BE2C (cell line): ENCODE measurements at places on chromosomes 13 and 19.

DNA sequence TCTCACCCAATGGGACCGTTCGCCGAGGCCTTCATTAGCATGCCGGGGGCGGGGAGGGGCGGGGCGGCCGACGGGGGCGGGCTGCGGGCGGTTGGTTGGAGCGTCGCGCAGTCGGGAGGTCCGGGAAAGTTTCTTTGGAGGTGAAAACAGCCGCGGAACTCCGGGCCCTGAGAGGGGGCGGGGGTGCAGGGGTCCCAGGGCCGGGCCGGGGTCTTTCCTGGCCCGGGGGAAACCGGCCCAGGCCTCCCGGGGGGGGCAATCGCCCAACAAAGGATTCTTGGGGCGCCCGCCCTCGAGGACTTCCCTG lies at the start of gene HMG20B:
TSS of gene HMG20B (plus strand) at position 90 of the 307 bp plus-strand sequence. CDS start 366 bp downstream, outside the sequence.
- DNase-seq, result no peak

DNA sequence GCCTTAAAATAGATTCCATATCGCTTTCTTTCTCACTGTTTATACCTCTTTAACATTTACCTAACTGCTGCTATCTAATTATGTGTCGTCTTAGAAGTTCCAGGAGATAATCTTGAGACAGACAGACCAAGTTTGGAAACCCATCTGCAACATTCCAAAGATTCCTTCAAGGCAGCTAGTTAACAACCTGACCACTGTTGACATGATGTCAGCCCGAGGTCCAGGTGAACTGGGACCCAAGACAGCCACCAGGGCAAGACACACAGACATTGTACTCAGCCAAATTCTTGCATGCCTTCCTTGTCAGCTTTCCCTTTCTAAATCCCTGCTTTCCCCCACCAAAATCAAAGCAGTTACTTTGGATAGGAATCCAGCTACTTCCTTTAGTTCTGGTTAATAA lies 1476.5 kb upstream of the PRR20A start:
- no peak for DNase-seq

GRCh38 chr13:32150239-32150638 lies 118.7 kb downstream of the FRY start:
- no peak for DNase-seq

DNA sequence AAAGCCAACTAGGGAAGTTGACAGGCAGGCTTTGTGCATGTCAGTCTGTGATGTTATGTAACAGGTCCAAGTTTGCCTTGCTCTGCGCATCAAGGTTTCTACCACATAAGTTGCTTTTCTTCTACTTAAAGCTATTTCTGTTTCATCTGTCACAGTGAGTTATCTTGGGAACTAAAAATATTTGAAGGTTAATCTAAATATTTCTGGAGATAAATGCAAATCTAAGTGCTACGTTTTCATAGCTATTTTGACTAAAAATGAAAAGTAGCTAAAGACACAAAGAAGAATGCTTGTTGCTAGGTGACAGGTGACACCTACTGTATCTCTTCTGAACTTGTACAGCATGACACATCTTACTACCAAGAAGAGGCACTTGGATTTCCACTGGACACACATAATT lies 135.6 kb downstream of the KLF12 start:
- no peak for DNase-seq

GRCh38 chr19:18274781-18275356 lies 617 bp upstream of the IQCN start:
- peak; percentile 53 for DNase-seq

DNA sequence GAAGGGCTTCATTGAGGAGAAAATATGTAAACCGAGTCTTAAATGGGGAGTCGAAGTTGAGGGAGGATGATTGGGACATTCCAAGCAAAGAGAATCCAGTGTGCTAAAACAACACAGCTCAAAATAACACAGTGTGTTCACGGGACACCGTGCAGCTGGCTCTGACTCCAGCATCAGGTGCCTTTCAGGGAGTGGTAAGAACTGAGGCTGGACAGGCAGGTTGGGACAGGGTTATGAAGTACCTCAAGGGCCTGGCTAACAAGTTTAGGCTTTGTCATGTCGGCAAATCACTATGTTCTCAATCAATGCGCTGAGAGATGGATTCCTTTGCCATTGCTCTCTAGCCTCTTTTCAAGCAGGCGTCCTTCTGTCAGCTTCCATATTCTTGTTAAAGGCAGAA lies 27.5 kb upstream of the WDFY2 start:
- no peak for DNase-seq

GRCh38 chr13:66489586-66489985 lies 740.5 kb downstream of the PCDH9 start:
- DNase-seq, result no peak

DNA sequence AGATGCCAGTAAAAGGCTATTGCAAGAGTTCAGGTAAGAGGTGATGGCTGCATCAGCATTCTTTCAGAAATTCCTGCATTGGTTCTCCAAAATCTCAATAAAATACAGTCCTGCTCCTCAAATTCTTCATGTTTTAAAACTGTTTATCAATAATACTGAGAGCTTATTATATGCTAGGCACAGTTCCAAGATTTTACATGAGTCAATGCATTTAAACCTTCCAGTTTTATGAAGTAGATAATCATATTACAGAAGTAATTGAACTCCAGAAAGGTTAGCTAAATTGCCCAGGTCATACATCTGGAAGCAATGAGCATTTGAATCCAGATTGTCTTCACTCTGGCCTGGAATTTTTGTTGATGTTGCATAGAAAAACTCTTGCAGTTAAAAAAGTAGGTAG lies 282.9 kb upstream of the SLITRK6 start:
- no peak for DNase-seq

- peak; percentile 63 for DNase-seq
Measured at GRCh38 chr19:33273881-33274662, 28.3 kb downstream of the CEBPA start.

DNA sequence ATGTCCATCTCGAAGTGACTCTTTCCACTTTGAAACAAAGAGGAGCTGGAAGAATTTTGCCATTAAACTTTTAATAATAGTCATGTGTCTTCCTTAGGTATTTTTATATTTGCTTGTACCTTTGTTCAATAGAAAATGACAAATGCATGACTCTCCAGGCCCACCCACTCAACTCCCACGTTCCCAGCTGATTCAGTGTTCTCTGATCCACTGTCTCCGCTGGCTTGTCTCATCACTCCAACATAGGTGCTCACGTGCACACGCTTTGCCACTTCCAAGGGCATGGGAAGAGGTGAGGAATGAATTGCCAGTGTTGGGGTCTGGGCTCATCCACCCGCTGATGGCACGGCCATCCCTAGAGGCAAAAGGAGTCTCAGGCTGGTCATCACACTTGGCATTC lies 24.5 kb downstream of the RASL11A start:
- no peak for DNase-seq

DNA sequence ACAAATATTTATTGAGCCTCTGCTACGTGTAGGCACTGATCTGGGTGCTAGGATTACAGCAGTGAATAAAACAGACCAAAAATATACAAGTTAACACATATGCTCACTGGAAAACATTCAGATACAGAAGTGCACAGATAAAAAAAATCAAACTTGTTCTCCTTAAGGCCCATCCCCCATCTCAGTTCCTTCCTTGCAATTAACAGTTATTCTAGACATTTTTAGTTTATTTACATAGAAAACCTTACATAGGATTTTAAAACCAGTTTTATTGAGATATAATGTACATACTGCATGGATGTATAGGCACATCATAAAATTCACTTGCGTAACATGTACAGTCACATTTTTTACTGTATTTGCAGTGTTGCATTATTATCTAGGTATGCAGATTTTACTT lies 36.5 kb upstream of the HMGB1 start:
- DNase-seq, result no peak

DNA sequence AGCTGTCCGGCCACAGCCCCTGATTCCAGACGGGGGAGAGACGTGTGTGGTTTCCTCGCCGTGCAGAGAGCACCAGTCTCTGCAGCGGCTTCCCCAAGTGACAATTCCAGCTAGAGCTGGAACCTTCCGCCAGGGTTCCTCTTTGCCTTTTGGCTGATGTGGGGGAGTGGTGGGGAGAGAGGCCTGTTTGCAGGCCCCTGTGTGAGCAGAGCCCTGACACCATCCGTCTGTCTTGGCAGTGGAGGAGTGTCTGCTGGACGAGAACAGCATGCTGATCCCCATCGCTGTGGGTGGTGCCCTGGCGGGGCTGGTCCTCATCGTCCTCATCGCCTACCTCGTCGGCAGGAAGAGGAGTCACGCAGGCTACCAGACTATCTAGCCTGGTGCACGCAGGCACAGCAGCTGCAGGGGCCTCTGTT lies 25.0 kb downstream of the LAMP1 start:
- DNase-seq, result no peak

DNA sequence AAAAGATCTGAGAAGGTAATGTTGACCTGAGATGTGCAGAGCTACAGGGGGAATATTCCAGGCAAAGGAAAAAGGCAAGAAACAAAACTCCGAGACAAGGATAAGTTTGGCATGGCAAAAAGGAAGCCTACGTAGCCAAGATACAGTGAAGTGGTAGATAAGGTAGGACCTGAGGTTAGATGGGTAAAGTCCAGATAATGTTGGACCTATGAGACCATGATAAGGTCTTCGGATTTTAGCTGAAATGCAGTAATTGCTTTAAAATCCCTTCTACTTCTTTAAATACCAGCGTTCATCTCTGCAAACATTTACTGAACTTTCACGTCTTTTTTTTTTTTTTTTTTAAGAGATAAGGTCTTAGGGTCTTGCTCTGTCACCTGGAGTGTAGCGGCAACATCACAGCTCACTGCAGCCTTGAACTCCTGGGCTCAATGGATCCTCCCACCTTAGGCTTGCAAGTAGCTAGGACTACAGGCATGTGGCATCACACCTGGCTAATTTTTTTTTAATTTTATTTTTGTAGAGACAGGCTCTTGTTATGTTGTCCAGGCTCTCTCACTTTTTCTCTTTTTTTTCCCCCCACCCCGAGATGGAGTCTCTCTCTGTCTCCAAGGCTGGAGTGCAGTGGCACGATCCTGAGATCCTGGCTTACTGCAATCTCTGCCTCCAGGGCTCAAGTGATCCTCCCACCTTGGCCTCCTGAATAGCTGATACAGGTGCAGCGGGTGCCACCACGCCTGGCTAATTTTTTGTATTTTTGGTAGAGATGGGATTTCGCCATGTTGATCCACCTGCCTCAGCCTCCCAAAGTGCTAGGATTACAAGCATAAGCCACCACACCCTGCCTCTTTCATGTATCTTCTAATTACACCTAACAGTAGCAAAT lies 4.2 kb upstream of the WBP4 start:
- DNase-seq, result no peak

- peak; percentile 76 for DNase-seq
Measured at GRCh38 chr19:55175117-55175867, 4.8 kb downstream of the SYT5 start.

DNA sequence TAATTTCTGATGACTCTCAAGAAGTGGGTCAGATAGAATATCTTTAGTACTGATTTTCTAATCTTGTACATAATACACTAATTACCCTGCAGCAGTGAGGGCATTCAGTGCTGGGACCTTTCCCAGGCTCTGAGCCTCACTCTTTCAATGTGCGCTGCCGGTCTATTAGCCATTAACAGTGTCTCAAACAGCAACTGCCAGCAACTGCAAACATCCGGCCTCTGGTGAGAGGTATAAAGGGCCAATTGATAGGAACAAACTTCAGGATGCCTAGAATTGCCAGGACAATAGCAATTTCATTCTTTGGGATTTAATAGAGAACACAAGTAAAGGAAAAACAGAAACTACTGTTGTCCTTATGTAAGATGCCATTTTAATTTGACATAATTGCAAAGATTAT lies 604.4 kb upstream of the SPRY2 start:
- peak; percentile 69 for DNase-seq

DNA sequence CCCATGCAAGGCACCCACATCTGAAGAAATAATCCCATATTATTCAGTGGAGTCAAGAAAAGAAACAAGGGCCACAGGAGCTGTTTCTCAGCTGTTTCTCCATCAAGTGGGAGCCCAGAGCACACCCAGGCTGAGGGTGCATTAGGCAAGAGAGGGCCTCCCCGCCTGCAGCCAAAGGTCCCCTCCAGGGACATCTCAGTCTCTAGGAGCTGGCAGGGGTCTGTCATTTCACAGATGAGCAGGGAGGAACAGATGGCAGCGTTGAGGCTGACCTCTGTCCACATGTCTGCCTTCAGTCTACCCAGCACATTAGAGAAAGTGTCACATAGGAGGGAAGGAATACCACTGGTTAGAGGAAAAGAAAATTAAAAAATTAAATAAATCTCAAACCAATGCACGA lies 157.7 kb downstream of the ZNF536 start:
- peak; percentile 32 for DNase-seq

DNA sequence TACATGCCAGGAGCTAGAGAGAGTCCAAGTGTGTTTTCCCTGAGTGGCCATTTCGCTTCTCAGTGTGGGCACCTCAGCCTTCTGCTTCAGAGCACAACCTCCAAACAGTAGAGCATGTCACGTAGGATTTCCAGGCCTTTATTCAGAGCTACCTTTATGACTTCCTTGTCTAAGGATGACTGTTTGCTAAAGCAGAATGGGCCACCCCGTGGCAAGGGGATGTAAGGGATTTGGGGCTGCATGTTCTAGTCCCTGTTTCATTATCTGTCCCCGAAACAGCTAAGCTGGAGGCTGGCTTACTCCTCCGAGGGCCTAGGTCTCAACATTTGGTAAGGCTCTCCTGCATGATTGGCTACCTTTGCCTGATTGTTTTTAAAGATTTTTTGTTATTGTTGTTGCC lies 6.0 kb downstream of the RNASEH2B start:
- DNase-seq, result no peak

- DNase-seq, result no peak
Measured at GRCh38 chr19:46620716-46621115, 4.2 kb downstream of the PTGIR start.

DNA sequence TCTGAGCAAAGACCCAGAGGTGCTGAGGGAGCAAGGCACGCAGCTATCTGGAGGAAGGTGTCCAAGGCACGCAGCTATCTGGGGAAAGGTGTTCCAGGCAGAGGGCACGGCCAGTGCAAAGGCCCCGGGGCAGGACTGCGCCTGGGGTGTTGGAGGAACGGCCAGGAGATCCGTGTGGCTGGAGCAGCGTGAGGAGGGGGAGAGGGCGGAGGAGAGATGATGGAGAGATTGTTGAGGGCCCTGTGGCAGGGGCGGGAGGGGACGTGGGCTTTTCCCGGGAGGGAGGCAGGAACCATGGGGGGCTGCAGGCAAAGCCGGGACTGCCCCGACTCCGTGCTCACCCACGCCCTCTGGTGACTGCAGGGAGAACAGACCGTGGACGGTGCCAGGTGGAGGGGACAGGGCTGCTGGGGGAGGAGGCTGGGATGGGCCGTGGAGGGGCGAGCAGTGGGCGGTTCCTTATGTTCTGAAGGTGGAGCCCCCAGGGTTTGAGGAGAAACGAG lies 13.3 kb upstream of the MISP start:
- peak; percentile 68 for DNase-seq

DNA sequence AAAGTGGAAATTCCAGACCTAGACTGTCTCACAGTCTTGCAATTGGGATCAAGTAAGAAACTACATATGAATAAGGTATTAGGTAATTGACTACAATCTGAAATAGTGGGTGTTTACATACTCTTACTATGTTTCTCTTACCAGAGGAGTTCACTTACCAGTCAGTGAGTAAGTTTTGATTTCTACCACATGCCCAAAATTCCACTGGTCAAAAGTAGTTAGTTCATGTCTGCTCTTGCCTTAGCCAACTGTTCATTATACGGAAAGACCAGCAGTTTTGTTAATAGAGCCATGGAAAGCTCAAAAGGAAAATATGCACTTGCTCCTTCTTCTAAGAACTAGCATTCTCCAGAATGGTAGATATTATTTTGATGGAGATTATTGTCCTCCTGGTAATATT lies 490.8 kb downstream of the RFC3 start:
- DNase-seq, result no peak

GRCh38 chr13:38564256-38565150 lies 122.4 kb upstream of the FREM2 start:
- peak; percentile 16 for DNase-seq
